ENCODE measurements at places on chromosomes 4 and X.

DNA sequence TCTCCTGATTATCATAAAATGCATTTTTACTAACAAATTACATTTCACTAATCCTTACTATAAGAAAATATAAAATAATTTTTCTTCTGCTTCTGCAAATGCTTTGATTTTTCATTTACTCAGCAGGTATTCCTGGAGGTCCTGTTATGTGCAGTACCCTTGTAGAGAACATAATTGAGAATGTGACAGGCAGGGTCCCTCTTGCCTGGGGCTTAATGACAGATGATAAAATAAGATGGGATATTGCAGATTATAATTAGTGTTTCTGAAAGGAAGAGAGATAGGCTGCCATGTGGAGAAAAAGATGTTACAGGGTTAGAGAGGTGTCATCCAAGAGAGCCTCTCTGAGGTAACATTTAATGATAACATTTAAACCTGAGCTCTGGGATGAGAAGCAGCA, 128.9 kb downstream of the MAD2L1 start:
- DNase-seq = no peak

DNA sequence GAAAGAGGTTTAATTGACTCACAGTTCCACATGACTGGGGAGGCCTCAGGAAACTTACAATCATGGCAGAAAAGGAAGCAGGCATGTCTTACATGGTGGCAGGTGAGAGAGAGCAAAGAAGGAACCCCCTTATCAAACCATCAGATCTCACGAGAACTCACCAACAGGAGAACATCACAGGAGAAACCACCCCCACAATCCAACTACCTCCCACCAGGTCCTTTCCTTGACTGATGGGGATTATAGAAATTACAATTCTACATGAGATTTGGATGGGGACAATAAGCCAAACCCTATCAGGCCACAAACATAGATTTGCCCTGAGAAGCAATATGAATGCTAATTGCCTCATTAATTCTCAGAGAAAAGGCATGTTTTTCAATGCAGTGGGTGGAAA, 138.2 kb upstream of the RAPGEF2 start:
- no peak for DNase-seq

DNA sequence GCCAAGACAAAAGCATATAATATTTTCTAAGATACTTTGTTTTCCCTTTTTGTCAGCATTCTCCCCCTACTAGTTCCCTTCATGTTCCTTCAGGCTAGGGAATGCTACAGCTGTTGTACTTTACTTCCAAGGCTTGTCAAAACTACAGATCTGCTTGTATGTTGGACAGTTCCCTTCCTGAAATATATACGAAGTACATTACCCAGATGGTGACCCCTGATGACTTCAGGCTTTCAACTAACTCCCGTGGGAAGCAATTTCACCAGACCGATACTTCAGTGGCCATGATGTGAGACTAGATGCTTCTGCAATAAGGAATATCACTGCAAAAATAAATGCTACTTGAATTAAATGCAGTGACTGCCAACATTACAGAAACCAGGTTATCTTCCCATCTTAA, 332.8 kb downstream of the SH2D1A start:
- DNase-seq = no peak

DNA sequence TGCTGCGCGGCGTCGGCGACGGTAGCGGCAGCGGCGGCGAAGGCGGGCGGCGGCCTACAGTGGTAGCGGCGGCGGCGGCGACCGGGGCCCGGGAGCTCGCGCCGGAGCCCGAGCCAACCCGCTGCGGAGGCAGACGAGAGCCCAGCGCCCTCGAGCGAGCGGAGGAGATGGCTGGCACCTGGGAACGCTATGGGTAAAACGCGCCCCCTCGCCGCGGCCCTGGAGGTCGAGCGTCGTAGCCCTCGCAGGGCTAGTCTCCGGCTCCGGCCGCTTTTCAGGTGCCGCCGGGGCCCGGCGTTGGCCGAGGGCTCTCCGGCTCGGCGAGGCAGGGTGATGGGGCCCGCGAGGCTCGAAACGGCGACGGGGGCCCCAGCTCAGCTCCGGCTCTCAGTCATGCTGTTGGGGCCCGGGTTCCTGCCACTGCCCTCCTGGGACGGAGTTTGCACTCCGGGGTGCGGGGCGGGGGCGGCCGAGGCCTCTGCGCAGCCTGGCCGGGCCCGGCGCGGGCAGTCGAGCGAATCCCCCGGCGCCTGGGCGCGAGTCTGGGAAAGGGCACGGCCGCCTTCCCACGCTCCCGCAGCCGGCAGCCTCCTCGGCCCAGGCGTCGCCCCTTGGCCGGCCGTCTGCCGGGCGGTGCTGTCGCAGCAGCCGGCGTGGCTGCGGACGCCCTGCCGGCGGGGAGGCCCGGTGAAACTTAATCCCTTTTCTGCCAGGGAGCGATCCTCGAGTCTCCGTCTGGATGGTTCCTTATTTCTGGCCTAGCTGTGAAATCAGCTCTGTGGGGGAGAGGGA, 768 bp downstream of the MID2 start:
- DNase-seq = peak; percentile 63

DNA sequence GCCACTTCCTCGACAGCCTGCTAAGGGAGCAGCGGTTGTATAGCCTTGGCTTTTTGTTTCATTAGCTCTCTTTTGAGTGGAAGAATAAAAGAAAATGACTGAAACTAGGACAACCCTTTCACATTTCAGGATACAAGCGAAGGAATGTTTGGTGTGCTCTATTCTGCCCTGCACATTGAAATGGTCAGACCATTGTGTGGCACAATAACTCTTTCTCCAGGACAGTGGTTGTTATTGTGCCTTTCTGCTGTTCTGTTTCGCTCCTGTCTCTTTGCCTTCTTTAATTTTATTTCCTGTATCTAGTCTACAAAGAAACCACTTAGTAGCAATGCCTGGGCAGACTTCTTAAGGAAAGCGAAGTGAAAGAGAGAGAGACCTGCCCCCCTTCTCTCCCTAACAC, 473.7 kb downstream of the GBA3 start:
- DNase-seq = no peak

- peak; percentile 49 for DNase-seq
These were observed 1.8 kb downstream of the DKK2 start for GRCh38 chr4:107034091-107034995.

DNA sequence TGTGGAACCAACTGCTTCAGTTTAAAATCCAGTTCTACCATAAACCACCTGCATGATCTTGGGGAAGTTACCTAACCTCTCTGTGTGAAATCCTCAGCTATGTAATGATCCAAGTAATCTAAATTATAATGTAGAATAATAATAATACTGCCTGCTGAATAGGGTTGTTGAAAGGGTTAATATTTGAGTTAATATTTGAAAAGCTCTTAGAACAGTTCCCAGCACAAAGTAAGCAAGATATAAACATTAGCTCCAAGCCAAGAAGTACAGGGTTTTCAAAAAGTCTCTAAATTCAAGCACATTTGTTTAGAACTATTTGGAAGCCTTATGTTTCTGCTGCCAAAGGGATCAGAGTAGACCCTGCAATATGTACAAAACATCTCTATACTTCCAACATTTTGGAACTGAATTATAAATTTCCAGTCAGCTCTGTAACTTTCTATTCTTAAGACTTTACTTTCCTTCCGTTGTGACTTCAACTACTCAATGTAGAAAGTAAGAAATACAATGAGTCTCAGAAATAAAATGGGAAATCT, 76.7 kb upstream of the FAM9C start:
- no peak for DNase-seq

DNA sequence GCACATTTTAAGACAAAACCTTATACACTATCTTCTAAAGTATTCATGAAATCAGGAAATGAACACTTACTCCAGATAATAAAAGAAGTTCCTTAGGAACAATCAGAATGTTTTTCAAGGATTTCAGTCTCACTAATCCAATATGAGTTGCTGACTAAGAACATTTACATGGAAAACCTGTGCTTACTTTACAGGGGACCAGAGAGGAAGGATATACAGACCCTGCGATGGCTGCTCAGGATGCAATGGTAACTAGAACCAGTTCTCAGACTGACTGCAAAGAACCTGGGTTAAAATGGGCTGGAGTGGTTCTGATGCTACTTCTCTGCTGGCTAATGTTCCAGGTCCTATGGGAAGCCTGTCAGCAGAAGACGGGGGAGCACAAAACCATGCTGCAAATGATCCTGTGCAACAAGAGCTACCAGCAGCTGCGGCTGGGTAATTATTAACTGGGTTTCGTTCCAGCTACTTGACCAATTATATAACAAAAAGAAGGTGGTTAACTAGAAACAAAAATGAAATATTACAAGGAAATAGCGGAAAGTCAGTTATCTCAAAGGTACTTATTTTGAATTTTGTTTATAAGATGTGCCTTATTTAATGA, 85.3 kb downstream of the ANXA10 start:
- DNase-seq = no peak

DNA sequence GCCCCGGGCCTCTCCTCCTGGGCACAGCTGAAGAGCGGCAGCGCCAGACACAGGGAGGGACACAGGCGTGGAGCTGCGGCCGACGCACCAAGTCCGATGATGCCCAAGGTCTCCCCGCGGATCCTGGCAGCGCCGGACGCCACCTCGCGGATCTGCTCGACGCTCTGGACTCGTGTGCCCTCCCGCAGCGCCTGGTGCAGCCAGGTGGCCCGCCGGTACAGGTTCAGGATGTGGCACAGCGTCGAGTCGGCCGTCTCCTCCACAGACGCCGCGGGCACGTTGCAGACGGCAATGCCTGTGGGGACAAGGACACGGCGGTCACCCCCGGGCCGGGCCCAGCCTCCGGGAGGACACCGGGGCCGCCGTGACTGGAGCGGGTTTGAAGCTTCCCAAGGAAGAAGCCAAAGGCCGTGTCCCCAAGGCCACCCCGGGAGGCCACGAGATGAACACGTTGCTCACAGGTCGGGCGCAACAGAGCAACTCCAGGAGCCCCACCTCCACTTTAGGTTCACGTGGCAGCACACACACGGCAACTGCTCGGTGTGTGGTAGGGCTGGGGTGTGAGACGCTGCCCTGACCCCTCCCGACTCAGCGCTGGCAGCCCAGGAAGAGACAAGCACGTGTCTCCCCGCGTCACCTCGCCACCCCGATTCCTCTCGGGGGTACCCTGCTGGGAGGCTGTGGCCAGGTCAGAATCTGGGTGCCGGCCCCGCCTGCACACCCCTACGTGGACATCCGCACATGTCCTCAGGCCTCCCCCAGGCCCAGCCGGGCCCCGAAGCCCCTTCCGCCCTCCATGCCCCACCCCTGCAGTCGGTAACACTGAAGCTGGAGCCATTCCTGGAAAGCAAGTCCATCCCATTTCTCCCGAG, 23.4 kb downstream of the CTBP1 start:
- DNase-seq = no peak

DNA sequence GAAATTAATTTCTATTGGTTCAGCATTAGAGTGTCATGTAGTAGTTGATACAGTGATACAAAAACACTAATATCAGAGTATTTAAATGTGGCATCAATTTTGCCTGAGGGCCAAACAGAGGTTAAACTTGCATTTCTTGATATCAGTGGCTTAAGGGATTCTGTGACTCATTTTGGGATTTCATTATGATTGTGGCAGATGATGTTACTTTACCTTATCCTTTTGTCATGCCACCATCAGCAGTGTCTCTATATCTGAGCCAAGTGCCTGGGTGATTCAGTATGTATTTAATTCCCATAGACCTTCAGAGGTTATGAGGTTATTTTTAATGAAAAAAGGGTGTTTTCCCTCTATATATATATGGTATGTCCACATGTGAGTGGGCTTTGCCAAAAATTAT, 582.9 kb downstream of the ADGRL3 start:
- no peak for DNase-seq

DNA sequence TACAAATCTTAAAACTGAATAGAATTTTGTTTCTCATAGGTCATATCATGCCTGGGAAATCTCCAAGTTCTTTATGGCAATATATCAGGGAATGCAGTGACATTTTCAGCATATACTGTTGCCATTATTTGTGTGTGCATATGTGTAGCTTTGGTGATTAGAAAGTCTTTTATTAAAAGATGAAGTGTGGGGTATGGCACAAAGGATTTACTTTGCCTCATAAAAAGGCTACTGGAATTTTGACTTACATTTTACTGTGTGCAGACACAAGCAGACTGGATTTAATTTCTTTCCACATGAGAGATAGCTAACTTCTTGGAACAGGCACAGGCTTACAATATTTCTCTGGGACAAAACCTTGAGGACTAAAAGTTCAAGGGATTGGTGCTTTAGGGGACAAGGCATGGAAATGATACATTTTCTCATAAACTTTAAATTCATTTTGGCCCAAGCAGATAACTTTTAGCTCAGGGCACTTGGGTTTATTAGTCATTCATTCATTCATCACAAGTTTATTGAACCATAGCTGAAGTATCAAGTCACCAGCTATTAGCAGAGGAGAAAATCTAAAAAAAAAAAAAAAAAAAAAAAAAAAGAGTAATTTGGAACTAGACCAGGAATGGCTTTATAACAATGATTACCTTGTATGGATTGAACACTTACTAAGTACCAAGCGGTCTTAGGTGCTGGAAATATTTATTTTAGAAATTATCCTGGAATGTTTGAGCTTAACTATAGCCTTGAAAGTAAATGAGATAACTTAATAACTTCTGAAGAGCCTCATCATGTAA, 191.5 kb downstream of the SLIT2 start:
- no peak for DNase-seq

DNA sequence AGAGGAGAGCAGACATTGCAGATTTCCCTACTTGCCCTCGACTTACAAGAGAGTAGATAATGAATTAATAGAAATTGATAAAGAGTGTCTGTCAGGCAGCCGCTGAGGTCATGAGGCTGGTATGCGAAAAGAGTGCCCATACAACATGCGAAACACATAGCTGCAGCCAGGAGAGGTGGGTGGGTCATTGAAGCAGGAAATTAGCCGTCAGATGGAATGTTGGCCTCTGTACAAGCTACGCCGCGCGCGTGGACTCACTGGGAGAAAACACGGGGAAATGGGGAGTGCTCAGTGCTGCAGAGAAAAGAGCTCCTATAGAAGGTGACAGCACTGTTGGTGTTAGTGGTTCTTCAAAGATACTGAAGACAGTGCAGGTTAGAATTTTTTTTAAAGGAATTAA, 125.1 kb downstream of the RAPGEF2 start:
- DNase-seq = no peak
